Esophagus squamous epithelium (tissue), 5 donors: ENCODE measurements at places on chromosomes 2 and 18.
A peak's percentile ranks its signal among the peaks of the same experiment; 100 is the strongest.

GRCh38 chr2:55052129-55053061 is 2.1 kb upstream of the RTN4 start:
- no peak for DNase-seq

GRCh38 chr2:203751685-203752271 is 45.3 kb downstream of the CD28 start:
- DNase-seq: no peak

DNA sequence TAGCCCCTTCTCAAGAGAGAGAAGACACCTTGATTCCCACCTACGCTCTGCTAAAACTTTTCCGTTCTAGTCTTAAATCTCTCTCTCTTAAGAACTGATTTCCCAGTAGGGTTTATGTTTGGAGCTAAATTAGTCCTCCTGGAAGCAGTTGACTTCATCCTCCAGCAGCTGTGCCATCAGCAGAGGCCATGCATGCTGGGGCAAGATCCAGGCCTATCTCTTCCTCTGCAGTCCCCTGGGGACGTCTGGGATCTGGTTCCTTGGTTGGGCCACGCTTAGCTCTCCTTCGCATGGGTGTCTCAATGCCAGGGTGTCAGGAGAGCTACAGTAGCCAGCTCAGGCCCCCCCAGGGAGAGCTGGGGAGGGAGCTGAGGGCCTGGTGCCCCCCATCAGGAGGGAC is 49.7 kb downstream of the HPCAL1 start:
- no peak for DNase-seq

- DNase-seq: no peak
Observed at GRCh38 chr2:102027036-102027980, 35.5 kb downstream of the IL1R2 start.

DNA sequence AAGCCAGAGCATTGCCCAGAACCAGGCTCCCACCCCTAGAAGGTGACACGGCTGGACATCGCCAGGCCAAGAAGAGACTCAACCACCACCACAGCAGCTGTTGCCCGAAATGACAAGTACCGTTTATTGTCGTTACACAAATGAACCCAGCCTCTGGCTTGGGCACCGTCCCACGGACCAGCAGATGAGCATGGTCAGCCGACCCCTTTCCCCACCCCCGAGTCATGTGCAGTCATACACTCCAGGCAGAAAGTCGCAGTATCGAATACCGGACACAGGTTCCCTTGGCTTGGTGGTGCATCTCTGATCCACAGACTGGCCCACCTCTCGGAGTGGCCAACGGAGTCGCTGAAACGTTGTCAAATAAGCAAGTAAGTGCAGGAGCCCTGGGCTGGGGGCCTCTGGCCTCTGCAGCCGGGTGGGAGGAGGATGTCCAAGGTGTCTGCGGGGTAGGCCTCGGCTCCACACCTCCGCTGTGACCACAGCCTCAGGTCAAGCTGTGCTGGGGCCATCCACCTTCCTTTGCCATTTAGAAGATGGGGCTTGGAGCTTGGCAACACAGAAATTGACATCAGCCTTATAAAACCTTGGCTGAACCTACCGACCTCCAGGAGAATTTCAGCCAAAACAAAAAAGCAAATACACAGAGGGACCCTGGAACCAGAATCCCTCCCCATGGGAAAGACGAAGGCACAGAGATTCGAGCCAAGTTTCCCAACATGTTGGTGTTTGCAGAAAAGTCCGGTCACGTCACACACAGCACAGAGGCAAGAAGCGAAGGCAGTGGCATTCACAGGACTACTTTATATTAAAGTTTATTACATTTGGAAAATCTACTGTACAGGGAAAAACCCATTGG is 24.0 kb downstream of the SDC1 start:
- DNase-seq: no peak

DNA sequence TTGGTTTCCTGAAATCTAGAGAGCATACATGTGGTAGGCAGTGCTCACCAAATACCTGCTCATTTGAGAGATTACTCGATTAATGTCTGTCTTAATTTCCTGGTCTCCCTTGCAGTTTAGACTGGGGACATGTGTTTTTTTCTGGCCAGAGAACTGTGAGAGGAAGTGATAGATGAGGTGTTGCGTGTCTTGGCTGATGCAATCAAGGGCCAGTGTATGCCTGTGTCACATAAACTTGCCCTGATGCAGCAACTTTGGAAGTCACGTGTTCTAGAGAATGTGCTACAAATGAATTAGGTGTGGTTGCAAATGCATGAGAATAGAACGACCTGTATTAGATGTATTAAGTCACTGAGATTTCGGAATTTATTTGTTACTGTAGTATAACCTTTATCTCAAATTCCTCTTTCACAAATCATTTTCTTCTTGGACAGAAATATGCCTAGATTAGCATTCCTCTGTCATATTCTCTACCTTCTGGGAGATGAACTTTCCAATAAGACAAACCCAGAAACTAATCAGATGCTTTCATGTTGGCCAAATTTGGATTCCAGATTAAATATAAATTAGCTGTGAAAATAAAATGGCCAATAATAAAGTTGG is 9.9 kb upstream of the IL1A start:
- peak; percentile 35 for DNase-seq

DNA sequence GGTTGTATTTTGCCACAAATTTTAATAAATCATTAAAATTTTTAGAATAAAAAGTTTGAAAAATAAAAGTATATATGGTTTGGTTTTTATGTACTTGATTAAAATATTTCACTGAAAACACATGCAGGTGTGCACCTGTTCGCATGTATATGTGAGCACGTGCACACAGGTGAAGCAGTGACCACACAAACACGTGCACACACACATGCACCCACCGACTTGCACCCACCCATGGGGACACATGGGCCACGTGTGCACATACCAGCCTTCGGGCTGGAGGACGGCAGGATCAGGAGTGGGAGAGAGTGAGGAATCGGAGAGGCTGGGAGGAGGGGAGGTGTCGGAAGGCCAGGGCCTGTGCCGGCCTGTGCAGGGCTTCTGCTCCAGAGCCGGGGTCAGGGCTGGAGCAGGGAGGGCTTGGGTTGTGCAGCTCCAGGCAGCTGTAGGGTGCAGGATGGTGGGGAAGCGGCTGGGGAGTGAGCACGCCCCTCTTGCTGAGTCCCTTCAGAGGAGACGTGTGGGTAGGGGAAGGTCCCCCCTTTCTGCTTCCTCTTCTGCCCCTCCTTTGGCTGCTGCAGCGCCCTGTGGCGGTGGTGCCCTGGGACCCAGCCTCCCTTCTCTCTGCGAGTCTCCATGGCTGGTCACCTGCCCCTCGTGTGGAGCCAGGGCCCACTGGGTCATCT is 106.9 kb upstream of the HDAC4 start:
- DNase-seq: no peak

DNA sequence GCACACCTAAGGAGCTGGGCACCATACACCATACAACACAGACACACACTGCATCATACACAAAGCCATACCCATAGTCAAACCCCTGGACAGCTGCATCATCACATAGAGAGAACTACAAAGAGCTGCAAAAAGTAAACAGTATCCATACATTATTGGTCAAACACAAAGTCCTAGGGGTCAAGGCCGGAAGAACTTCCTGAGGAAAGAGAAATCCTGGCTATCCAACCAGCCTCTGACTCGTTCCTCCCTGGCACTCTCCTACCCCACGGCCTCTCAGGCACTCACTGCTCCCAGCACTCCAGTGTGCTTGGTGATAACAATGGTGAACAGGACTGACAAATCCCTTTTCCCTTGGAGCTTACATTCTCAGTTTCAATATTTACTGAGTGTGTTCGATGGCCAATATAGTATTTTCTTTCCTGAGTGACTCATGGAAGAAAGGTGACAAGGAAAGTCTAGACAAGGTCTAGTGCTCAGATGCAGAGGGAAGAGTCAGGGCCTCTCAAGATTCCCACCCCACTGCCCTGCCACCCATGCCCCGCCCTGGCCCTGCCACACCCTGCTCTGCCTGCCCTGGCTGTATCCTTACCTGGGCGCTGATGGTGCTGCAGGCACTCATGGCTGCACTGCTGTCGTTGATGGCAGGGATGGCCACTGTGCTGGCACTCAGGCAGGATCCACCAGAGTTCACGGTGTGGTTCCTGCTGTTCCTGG is 3.4 kb downstream of the CFAP65 start:
- no peak for DNase-seq

DNA sequence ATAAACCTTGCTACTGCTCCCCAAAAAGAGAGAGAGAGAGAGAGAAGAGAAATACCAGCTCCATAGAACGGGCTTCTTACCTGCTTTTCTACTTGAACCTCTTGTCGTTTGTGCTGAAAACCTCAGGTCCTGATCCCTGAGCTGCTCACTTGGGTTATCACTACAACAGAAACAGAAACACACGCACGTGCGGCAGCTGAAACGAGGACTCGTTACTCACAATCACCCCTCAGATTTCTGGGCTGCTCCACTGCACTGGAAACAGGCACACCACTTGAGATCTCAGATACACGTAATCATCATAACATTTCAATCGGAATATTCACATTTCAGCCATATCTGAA is 48.2 kb upstream of the GPC1 start:
- no peak for DNase-seq

- DNase-seq: no peak
Observed at GRCh38 chr2:126653109-126653508, 2.8 kb upstream of the GYPC start.

GRCh38 chr2:233350708-233351107 is 3.6 kb upstream of the DGKD start:
- no peak for DNase-seq

DNA sequence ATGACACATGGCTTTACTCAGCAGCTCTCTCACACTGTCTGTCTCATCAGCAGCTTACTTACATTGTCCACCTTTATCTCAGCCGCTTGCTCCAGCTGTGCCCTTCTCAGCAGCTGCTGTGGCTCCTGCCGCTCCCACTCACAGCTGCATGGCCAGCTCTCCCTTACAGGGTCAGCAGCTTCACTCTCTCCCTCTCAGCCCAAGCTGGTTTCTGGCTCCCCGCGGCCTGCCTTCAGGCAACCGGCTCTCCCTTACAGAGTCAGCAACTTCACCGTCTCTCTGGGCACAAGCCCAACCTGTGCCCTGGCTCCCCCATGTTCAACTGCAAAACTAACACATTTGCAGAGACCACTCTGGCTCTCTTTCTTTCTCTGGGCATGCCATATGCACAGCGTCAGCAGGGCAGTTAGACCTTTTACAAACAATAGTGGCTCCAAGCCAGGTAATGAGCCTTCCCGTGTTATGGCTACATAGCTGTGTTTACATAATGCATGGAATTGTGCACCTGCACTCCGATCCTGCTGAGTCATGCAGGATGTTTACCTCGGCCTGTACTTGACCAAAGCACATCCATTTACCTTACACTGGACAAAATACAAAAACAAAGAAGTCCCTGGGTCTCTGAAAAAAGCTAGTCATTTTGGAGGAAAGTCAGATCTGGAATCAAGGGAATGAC is 167.3 kb downstream of the DOK6 start:
- DNase-seq: no peak

DNA sequence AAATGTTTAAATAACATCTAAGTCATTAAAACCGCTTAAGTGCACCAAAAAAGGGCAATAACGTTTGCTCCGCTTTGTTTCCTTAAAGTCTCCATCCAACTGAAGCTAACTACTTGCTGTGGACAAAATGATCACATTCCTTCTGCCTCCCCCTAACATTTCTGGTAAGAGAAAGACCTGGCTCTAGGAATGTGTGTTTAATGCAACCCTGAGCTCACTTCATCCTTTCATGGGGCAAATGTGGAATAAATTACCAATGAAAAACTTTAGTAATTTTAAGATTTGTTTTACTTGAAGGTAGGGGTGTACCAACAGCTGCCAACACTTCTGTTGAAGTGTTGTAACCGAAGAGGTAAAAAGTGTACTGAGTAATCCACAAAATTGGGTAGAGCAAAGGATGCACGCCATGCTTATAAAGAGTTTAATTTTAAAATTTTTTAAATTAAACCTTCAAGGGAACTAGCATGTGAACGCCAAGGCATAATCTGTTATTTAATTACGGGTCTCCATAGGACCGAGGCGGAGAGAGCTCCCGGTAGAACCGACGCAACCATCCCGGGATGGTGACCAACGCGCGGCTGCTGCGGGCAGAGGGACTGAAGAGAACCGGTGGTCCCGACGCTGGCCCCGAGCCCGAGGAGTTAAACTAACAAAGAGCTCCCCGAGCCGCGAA is 1.1 kb downstream of the HNRNPLL start:
- no peak for DNase-seq

- no peak for DNase-seq
Observed at GRCh38 chr2:30722936-30723725, 84.1 kb downstream of the CAPN13 start.

- no peak for DNase-seq
Observed at GRCh38 chr2:230137902-230138539, 69.3 kb upstream of the SLC16A14 start.

DNA sequence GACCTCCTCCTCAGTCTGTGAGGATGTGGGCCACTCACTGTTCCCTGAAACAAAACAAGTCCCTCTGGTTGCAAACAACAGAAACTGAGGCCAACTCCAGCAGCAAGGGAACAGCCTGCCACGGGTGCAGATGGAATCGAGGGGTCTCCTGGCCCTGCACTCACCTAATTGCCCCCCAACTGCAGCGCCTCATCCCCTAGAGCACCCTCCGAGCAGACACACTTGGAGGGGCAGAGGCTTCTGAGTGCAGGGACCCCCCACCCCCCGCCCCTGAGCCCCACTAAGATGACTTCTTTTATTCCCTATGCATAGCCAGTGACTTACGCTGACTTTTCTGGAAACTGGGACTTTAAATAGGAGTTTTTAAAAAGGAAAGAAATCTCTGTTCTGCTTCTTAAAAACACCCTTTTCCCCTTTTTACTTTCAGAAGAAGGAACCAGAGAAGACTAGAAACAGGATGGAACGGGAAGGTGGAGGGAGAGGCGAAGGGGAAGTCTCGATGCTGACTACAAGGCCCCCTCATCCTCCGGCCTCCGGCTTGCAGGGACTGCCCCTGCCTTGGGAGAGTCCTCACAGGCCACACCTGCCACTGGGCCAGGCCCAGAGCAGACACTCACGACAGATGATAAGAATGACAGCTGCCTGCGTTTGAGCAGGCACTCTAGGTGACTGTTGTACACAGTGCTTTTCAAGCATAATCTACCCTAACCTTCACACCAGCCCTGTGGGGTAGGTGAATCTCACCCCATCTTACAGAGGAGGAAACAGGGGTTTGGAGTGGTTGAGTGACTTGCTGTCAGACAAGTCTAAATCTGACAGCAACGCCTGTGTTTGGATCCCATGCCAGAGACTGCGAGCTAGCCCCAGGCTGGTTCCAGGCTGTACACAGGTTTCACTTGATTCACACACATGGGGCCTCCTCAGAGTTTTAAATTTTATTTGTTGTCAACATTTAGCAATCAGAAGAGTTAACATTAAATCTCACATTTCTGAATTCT is 28.2 kb upstream of the BIN1 start:
- DNase-seq: no peak

DNA sequence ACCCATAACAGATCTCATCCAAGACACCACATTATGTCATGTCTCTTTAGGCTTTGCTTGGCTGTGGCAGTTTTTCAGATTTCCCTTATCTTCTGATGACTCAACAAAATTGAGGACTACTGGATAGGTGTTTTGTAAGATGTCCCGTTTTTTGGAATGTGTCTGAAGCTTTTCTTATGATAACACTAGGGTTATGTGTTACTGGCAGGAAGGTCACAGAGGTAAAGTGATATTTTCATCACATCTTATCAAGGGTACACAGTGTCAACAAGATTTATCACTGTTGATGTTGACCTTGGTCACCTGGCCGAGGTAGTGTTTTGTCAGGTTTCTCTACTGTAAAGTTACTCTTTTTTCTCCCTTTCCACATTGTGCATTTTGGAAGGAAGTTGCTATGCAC is 44.8 kb upstream of the UPP2 start:
- DNase-seq: no peak

- no peak for DNase-seq
Observed at GRCh38 chr2:100235098-100235497, 87.2 kb downstream of the LONRF2 start.

- DNase-seq: no peak
Observed at GRCh38 chr18:79778291-79778791, 19.4 kb upstream of the KCNG2 start.
